DND-41 (cell line): ENCODE measurements at places on chromosomes 5 and 9.

DNA sequence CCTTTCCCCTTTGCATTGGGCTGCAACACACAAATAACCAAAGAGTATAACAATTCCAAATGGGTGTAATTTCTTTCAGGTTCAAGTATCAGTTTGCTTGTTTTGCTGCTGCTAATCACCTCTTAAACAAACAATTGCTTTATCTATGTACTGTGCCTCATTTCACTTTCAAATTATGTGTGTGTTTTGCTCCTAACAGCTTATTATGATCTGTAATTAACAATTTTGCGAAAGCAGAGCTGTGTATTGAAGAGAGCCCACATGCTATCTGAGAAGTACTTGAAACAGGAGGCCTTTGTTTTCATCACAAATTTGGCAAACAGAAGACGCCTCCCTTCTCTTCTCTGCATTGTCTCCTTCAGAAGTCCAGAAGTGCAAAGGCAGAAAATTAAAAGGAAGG is 312.0 kb downstream of the TLE1 start:
- DNase-seq = no peak
- no peaks in the 10 kb centered on the region for H3K36me3 ChIP-seq
- no peak overlapping the region for H3K4me3 ChIP-seq
- no peak overlapping the region for H3K27ac ChIP-seq
- H3K27me3 ChIP-seq = no peaks in the 10 kb centered on the region
- H3K4me1 ChIP-seq = peaks cover 10% of the 10 kb centered on the region

DNA sequence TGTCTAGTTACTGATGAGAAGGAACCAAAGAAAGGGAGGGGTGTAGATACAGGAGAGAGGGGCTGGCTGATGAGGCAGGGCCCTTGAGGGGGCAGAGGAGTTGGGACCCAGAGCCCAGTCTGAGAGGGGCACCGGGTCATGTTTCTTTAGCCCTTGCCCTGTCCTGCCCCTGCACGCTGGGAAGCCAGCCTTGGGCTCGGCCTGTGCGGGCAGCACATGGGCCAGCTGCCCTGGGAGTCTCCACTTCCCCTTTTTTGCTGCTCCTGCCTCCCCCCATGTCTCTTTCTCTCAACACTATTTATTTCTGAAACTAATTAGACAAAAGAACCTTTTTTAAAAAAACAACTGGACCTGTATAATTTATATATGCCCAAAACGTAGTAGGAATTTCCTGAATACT is 20.5 kb downstream of the MVB12B start:
- no peak for DNase-seq
- no peak overlapping the region for H3K27ac ChIP-seq
- H3K4me3 ChIP-seq = no peak overlapping the region
- H3K4me1 ChIP-seq = no peaks in the 10 kb centered on the region
- no peaks in the 10 kb centered on the region for H3K36me3 ChIP-seq
- H3K27me3 ChIP-seq = no peaks in the 10 kb centered on the region

DNA sequence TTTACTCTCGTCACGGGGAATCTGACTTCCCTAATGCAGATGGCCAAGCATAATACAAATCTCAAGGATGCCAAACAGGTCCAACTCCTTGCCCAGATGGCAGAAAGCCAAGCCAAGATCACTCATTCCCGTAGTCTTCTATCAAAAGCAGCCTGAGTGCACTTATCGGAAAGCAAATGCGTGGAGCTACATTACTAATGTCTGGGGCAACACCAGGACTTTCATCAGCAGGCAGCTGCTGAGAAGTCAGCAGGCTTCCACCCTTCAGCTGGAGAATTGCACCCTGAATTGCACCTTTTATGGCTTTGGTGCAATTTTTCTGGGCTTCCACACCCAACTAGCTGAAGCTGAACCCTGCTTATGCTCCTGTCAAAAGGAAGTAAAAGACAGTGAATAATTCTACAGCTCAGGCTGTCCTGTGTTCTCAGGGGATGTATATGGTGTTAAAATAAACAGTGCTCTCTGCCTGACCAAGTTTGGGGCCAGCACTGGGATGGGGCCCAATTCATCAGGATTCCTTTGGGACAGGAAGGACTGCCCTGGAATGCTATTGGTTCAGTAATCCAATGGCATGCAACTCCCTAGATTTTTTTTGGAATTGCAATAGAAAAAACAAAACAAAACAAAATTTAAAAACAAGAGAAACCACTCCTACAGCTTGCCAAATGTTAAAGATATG is 92.6 kb downstream of the DPYSL3 start:
- H3K27ac ChIP-seq = no peak overlapping the region
- H3K36me3 ChIP-seq = no peaks in the 10 kb centered on the region
- no peak for DNase-seq
- no peak overlapping the region for H3K4me3 ChIP-seq

GRCh38 chr5:150221471-150221870 is 31.6 kb downstream of the SLC6A7 start:
- H3K4me1 ChIP-seq = no peaks in the 10 kb centered on the region
- DNase-seq = no peak
- no peaks in the 10 kb centered on the region for H3K36me3 ChIP-seq
- H3K27ac ChIP-seq = no peak overlapping the region
- no peak overlapping the region for H3K4me3 ChIP-seq
- H3K27me3 ChIP-seq = peaks cover 15% of the 10 kb centered on the region

DNA sequence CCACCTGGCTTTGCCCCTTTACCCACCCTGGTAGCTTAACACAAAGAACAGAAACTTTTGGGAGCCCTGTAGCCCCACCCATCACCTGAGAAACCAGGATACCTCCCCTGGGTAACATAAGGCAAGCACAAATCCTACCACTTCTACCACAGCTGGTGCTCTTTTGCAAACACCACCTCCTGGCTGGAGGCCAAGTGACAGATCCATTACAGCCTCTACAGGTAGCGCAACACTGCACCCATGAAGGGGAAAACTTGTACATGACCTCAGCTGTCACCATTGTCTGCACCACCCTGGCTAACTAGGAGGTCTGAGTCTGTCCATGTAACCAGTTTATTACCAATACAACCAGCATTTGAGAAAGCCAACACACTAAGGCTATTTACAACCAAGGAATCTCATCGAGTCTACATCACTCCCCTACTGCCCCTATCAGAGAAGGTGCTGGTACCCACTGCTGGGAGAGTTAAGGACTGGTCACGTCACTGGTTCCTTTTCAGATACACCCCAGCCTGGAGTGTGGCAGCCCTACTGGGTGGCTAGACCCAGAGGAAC is 128.6 kb downstream of the PJA2 start:
- H3K27me3 ChIP-seq = no peaks in the 10 kb centered on the region
- no peak overlapping the region for H3K4me3 ChIP-seq
- no peaks in the 10 kb centered on the region for H3K36me3 ChIP-seq

GRCh38 chr9:84827216-84827765 is 157.8 kb downstream of the NTRK2 start:
- H3K36me3 ChIP-seq = no peaks in the 10 kb centered on the region
- no peaks in the 10 kb centered on the region for H3K4me1 ChIP-seq
- no peaks in the 10 kb centered on the region for H3K27me3 ChIP-seq
- H3K4me3 ChIP-seq = no peak overlapping the region
- no peak overlapping the region for H3K27ac ChIP-seq
- no peak for DNase-seq

- no peaks in the 10 kb centered on the region for H3K36me3 ChIP-seq
- peak; percentile 35 for DNase-seq
- H3K4me3 ChIP-seq = no peak overlapping the region
- peaks cover 11% of the 10 kb centered on the region for H3K4me1 ChIP-seq
- no peak overlapping the region for H3K27ac ChIP-seq
- H3K27me3 ChIP-seq = no peaks in the 10 kb centered on the region
Observed at GRCh38 chr9:19976226-19976625, 187.4 kb upstream of the SLC24A2 start.

GRCh38 chr5:123810253-123810652 is 298.3 kb downstream of the CSNK1G3 start:
- H3K27me3 ChIP-seq = no peaks in the 10 kb centered on the region
- H3K4me3 ChIP-seq = no peak overlapping the region
- H3K27ac ChIP-seq = no peak overlapping the region

DNA sequence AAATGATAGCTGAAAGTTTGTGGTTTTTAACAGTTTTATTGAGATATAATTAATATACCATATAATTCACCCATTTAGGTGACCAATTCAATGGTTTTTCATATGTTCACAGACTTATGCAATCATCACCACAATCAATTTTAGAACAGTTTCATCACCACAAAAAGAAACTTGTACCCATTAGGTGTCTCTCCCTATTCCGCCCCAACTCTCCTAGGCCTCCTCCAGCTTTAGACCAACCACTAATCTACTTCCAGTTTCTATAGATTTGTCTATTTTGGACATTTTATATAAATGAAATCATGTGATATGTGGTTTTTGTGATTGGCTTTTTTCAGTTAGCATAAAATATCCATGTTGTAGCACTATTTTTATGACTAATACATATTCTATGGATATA is 38.6 kb downstream of the YTHDC2 start:
- no peak for DNase-seq
- H3K27ac ChIP-seq = no peak overlapping the region
- H3K36me3 ChIP-seq = peaks cover 74% of the 10 kb centered on the region
- no peaks in the 10 kb centered on the region for H3K27me3 ChIP-seq

GRCh38 chr9:131731237-131731636 is 8.6 kb downstream of the RAPGEF1 start:
- H3K4me3 ChIP-seq = no peak overlapping the region
- peaks cover 6% of the 10 kb centered on the region; the same call in 1 of the 2 replicates for H3K36me3 ChIP-seq
- no peaks in the 10 kb centered on the region for H3K27me3 ChIP-seq

- no peaks in the 10 kb centered on the region for H3K4me1 ChIP-seq
- peak; percentile 3 for DNase-seq
- H3K4me3 ChIP-seq = no peak overlapping the region
- no peaks in the 10 kb centered on the region for H3K36me3 ChIP-seq
- H3K27me3 ChIP-seq = no peaks in the 10 kb centered on the region
Observed at GRCh38 chr5:760363-761058, 24.0 kb downstream of the ZDHHC11B start.

DNA sequence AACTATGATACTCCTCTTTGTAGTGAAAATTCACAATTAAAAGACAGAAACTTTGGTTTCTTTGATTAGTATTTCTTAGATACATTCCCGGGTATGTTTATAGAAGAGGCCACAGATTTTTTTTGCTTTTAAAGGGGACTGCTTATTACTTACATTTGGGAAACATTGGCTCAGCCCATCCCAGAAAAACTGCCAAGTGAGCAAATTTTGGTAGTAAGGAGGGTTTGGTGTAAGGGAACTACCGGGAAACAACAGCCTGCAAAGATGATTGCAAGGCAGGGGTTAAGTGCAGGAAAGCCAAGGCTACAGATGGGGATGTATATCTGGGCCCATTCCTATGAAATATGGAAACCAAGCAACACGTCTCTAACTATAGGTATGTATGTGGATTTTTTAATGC is 88.8 kb upstream of the SAP30L start:
- H3K27ac ChIP-seq = no peak overlapping the region
- H3K4me1 ChIP-seq = no peaks in the 10 kb centered on the region
- no peaks in the 10 kb centered on the region for H3K27me3 ChIP-seq
- no peak overlapping the region for H3K4me3 ChIP-seq

GRCh38 chr5:179250561-179251225 is 94.6 kb downstream of the ADAMTS2 start:
- no peak overlapping the region for H3K27ac ChIP-seq
- no peaks in the 10 kb centered on the region for H3K4me1 ChIP-seq
- no peak overlapping the region for H3K4me3 ChIP-seq
- no peaks in the 10 kb centered on the region for H3K36me3 ChIP-seq
- H3K27me3 ChIP-seq = peaks cover 4% of the 10 kb centered on the region
- no peak for DNase-seq

DNA sequence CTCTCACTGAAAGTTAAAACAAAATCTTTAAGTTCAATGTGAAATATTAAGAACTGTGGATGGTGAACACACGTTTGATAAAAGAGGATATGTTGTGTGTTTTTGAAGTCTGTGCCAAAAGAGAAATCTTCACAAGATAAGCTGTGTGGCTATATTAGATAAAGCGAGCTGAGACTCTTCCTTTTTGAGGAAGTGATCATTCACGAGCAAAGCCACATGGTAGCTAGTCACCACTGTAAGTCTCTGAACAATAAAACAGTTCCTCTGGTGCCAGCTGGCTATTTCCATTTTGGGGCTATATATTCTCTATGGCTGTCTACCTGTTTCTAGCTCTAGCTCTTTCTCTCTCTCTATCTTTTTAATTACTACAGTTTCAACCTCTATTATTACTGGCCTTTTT is 1849.2 kb upstream of the C9orf72 start:
- no peak overlapping the region for H3K27ac ChIP-seq
- no peaks in the 10 kb centered on the region for H3K36me3 ChIP-seq
- H3K4me1 ChIP-seq = no peaks in the 10 kb centered on the region
- H3K27me3 ChIP-seq = no peaks in the 10 kb centered on the region

GRCh38 chr5:36334315-36334714 is 32.6 kb upstream of the RANBP3L start:
- H3K4me1 ChIP-seq = no peaks in the 10 kb centered on the region
- H3K36me3 ChIP-seq = no peaks in the 10 kb centered on the region
- H3K4me3 ChIP-seq = no peak overlapping the region
- H3K27ac ChIP-seq = no peak overlapping the region
- no peak for DNase-seq
- H3K27me3 ChIP-seq = peaks cover 9% of the 10 kb centered on the region

GRCh38 chr9:83521411-83521810 is 16.8 kb downstream of the FRMD3 start:
- H3K36me3 ChIP-seq = no peaks in the 10 kb centered on the region
- no peak overlapping the region for H3K27ac ChIP-seq
- H3K4me1 ChIP-seq = no peaks in the 10 kb centered on the region
- H3K4me3 ChIP-seq = no peak overlapping the region
- DNase-seq = no peak
- no peaks in the 10 kb centered on the region for H3K27me3 ChIP-seq

GRCh38 chr5:96718635-96719077 is 56.5 kb downstream of the CAST start:
- DNase-seq = no peak
- no peak overlapping the region for H3K27ac ChIP-seq
- no peaks in the 10 kb centered on the region for H3K27me3 ChIP-seq

DNA sequence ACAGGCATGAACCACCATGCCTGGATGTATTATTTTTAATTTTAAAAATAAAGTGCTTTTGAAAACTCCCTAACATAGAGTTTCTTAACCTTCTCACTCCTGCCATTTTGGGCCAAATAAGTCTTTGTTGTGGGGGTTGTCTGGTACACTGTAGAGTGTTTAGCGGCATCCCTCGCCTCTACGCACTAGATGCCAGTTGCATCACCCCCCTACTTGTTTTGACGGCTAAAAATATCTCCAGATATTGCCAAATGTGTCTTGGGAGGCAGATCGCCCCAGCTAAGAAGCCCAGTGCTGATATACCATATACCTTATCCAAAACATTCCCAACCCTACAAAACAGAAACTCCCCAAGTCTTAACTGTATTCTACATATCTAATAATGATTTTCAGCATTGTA is 54.6 kb downstream of the SCAI start:
- H3K4me1 ChIP-seq = no peaks in the 10 kb centered on the region
- no peak overlapping the region for H3K27ac ChIP-seq
- no peaks in the 10 kb centered on the region for H3K27me3 ChIP-seq
- no peak overlapping the region for H3K4me3 ChIP-seq
- no peak for DNase-seq

GRCh38 chr9:14256588-14256987 is 57.4 kb downstream of the NFIB start:
- H3K4me3 ChIP-seq = no peak overlapping the region
- no peak for DNase-seq
- no peak overlapping the region for H3K27ac ChIP-seq
- H3K36me3 ChIP-seq = no peaks in the 10 kb centered on the region
- H3K27me3 ChIP-seq = no peaks in the 10 kb centered on the region

- H3K4me1 ChIP-seq = no peaks in the 10 kb centered on the region
- no peaks in the 10 kb centered on the region for H3K36me3 ChIP-seq
- no peak for DNase-seq
- H3K27ac ChIP-seq = no peak overlapping the region
Observed at GRCh38 chr9:116516456-116516855, 170.6 kb upstream of the TRIM32 start.
